ENCODE measurements at places on chromosomes 3 and 15.

- no peak for DNase-seq
Observed at GRCh38 chr3:12428126-12428525, 56.2 kb upstream of the TSEN2 start.

- DNase-seq, result no peak
Observed at GRCh38 chr15:71118881-71119632, 3.8 kb downstream of the THSD4 start.

GRCh38 chr3:124620600-124621063 is 109.6 kb upstream of the UMPS start:
- DNase-seq, result no peak

DNA sequence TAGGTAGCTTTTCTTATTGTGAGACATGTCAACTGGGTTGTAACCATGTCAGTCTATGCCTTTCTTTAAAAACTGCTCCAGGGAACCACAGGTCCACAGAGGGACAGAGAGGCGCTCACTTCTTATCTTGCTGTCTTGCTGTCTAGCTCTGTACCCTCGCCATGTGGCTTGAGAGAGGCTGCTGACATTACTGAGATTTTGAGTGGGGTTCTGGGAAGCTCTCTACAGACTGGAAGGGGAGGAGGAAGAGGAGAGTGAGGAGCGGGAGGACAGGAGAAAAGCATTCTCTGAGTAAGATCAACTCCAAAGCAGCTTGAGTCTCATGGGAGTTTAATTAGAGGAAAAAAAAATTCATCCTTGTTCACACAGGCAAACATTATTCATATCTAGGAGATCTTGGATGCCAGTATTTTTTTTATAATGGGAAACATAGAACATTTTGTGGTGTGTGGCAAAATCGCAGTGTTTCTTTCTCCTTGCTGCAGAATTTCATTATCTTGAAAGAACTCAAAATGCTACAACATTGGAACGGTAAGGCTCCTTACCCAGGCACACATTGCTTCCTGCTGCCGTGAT is 1037.0 kb upstream of the NR2F2 start:
- no peak for DNase-seq

DNA sequence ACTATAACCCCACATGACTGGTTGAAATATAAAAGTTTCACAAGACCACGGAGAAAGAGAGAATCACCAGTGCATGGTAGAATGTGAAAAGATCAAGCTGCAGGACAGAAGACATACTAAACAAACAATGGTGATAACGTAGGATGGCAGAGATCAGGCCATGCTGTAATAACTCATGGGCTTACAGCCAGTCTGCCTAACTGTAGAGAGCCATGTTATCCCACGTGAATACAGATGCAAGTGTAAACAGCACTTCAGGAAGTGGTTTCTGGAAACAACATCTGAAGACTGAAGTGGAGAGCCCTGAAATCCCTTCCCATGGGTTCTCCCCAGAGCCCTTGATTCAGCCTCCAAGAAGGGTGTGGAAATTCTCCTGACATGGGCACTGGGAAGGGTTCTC is 103.2 kb upstream of the SLCO2A1 start:
- no peak for DNase-seq

All from keratinocyte (primary cell).